Epithelial cell of prostate (primary cell): ENCODE measurements at places on chromosomes 4 and X.

DNA sequence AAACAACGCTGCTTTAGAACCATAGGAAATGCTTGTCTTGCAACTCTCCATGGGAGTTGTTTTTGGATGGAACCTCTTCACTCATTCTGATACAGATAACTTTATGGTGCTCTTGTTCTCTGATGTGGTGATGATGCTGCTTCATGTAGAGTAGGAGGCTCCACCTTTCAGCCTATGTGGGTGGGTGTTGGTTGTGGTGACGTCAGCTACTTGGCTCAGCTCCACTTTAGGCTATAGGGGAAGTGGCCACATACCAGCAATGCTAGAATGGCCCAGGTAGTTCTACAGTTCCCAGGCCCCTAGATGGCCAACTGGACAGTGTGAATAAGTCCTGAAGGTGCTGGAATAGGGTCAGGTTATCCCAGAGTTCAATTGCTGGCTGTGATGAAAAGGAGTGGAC, 192.1 kb downstream of the TBX22 start:
- no peak for DNase-seq

DNA sequence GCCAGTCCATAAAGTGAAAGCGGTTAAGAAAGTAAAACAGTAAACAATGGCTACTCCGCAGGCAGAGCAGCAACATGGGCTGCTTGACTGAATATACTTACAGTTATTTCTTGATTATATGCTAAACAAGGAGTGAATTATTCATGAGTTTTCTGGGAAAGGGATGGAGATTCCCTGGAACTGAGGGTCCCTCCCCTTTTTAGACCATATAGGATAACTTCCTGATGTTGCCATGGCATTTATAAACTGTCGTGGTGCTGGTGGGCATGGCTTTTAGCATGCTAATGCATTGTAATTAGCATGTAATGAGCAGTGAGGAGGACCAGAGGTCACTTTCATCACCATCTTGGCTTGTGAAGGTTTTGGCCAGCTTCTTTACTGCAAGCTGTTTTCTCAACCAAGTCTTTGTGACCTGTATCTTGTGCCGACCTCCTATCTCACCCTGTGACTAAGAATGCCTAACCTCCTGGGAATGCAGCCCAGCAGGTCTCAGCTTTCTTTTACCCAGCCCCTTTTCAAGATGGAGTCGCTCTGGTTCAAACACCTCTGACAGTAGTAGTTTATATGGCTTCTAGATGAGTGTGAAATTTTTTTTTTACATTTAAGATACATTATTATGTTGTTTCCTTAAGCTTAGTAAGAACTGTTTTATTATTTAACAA, 514.8 kb upstream of the TENM3 start:
- no peak for DNase-seq

DNA sequence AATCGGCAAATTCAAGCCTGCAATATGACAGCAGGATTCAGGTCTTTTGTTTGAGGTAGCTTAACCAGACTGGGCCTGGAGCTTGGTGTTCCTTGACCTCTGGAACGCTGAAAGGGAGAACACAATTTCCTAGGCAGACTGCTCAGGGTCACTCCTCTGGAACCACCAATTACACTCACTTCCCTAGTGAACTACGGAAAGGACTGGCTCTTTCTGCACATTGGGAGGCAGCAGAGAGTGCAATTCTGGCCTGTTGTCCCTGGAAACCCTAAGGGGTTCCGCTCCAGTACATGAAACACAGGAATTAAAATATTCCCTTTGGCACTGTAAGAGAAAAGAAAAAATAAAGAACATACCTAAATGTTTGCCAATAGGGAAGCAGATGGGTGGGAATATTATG, 58.6 kb downstream of the GPC3 start:
- DNase-seq, result no peak

- no peak for DNase-seq
Measured at GRCh38 chrX:67610282-67610681, 66.5 kb downstream of the AR start.

GRCh38 chrX:114952696-114953095, 64.7 kb downstream of the IL13RA2 start:
- no peak for DNase-seq

DNA sequence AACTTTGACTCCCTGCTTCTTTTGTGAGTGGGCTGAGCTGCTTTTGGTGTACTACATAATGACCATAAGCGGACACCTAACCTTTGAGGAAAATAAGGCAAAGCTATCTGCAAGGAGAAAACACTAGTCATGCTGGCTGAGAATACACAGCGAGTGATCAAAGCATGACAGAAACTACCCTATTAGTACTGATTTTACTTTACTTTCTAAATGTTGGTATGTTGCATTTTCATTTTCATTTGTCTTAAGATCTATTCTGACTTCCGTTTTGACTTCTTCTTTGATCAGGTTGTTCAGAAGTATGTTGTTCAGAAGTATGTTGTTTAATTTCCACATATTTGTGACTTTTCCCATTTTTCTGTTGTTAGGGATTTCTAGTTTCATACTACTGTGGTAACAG, 361.1 kb downstream of the TRAM1L1 start:
- no peak for DNase-seq

DNA sequence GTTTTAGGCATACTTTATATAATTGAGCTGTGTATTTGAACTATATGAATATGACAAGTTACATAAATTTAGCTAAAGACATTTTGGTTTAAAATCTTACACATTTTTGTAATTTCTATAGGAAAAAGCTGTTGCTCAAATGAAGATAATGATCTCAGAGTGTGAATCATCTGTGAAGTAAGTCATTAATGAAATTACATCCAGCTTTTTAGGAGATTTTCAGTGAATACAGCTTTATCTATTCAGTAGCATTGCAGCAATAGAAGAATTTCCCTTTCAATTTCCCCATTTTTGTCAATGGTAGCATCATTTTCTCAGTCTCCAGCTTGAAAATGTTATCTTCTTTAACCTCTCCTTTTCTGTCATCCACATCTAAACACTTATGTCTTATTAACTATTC, 59.5 kb downstream of the CEP135 start:
- DNase-seq, result no peak

- no peak for DNase-seq
Measured at GRCh38 chr4:31088600-31089230, 368.5 kb downstream of the PCDH7 start.

GRCh38 chr4:188411805-188412204, 272.6 kb downstream of the TRIML1 start:
- DNase-seq, result no peak

DNA sequence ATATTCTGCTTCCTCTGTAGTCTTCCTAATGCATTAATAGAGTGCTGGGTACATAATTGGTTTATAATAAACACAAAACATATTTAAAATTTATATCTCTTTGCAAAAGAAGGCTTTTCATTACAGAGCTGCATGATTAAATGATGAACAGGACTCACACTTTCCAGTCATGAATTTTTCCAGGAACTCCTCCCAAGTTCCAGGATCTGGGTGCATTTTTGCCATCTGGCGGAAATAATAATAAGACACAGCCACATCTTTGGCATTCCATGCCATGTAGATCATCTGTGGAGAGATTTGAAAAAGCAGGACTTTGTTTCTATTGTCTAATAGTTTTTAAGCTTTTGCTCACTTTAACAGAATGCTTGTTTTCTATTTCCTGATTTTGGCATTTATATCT, 40.2 kb upstream of the SULT1B1 start:
- no peak for DNase-seq

GRCh38 chrX:35291013-35291412, 348.4 kb downstream of the FAM47B start:
- DNase-seq, result no peak

DNA sequence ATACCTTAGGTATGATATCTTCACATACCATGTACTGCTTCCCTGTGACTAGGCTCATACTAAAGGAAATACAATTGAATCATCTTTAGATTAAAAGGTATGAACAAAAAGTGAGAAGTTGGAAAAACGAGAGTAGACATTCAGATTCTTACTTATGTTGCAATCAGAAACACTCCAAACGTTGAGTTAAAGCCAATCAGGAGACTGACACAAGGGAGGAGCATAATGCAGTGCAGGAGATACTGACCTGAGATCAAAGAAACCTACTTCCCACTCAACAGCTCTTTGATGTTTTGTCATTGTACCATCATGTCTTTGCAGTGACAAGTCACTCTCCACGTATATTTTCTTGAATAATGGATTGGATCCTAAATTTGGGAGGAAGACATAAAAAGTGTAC, 8.9 kb upstream of the PCDH18 start:
- no peak for DNase-seq

DNA sequence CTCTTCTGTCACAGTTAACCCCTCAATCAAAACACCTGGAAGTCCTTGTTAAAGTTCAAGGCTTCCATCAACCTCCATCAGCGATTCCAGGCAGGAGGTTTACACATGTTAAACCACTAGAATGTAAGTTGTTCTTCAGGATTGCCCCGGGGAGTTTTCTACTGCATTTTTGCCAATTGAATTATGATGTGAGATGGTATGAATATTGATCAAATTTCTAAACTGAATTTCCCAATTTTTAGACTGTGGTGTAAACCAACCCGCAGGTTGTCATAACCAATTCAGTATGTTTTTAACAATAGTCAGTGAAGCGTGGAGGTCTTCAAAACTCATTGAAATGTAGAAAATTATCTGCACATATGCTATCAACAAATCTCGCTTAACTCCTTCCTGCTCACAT, 21.2 kb upstream of the TENM3 start:
- DNase-seq, result no peak

GRCh38 chrX:12999422-12999821, 24.5 kb downstream of the TMSB4X start:
- no peak for DNase-seq

- DNase-seq, result no peak
Measured at GRCh38 chrX:125203365-125203736, 116.3 kb upstream of the TEX13C start.

DNA sequence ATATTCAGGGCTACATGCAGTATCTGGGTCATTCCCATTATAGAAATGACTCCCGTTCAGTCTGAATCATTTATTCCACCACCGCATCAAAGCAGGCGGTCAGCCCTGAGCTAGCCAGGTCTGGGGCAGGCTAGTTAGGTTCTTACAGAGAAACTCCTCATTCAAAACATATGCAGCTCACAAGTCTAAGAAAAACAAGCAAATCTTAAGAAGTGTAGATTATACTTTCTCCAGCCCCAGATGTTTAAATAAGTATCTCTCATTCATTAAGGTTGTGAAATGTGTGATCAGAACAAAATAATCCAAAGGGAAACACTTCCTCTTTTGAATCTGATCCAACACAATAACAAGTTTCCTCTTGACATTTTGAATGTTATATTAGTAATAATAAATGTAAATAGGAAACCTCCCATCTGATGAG, 441.9 kb downstream of the INPP4B start:
- DNase-seq, result no peak

GRCh38 chr4:173642509-173642908, 112.5 kb upstream of the HAND2 start:
- no peak for DNase-seq

GRCh38 chr4:115113506-115114106, at the start of gene NDST4:
NDST4 (minus strand) TSS chr4:115113620; CDS start chr4:115077036, 36,584 bp downstream.
- DNase-seq, result no peak

GRCh38 chr4:67635331-67635730, 65.6 kb downstream of the UBA6 start:
- DNase-seq, result no peak

DNA sequence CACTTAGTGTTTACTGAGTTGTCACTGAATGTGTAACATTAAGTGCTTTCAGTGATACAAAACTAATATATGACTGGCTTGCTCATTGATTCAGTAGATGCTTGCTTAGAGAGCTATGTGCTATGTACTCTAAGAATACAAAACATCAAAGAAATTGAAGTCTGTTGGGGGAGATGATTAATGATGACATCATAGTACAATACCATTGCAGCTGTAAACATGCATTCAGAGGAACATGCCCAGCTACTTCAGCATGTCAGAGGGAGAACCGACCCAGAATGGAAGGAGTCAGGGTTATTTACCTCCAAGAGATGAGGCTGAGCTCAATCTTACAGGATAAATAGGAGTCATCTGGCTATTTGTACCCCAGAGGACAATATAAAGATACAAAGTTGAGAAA, 290.8 kb downstream of the TENM3 start:
- peak; percentile 48 for DNase-seq

DNA sequence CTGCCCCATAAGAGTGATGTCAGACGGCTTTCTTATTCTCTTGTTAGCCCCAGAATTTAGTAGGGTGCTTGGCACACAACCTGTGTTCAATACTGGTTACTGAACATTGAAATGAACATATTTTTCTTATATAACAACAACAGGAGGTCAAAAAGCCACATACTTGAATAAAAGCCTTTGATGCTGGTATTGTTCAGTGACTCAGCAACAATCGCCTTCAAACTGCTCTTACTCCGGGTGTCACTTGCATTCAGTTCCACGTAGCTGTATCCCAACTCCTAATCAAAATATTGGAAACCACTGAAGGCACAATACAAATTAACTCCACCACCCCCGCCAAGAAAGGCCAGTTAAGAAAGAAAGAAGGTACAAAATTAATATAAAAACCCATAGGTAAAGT, 61.5 kb downstream of the RFC1 start:
- DNase-seq, result no peak

DNA sequence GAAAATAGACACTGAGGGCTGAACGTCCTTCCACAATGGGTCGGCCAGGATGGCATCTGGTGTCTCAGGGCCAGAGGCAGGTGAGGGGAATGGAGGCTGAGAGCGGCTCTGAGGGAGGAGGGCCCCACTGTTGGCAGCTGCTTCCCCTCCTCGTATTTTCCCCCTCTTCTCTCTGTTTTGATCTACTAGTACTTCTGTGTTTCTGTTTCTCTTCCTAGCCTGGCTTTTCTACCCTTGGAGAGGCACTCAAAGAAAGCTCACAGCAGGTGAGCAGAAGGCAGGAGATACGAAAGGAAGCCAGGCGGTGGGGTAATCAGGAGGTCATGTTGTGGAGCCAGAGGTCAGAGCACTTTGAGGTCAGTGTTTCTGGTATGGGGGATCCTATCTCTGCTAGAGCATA, 151.8 kb upstream of the GATB start:
- no peak for DNase-seq

DNA sequence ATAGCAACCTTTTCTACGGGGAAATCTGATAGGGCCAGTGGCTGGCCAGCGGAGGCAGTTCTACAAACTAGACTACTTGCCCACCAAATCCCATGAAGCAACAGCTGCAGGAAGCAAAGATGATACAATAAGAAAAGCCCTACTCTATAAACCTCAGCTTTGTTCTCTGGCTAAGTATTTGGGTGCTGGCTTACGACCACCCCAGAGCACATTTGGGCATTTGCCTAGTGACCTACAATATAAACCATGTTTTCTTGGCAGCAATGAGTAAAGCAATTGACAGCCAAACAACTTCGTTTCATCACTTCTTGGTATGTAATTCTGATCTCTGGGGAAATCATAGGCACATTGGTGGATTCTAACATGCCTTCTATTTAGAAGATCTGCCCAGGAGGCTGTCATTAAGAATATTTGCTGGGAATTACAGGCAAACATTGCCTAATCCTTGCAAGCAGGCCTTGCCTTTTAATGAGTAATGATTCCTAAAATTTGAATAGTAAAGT, 7.5 kb upstream of the LHFPL1 start:
- DNase-seq, result no peak

DNA sequence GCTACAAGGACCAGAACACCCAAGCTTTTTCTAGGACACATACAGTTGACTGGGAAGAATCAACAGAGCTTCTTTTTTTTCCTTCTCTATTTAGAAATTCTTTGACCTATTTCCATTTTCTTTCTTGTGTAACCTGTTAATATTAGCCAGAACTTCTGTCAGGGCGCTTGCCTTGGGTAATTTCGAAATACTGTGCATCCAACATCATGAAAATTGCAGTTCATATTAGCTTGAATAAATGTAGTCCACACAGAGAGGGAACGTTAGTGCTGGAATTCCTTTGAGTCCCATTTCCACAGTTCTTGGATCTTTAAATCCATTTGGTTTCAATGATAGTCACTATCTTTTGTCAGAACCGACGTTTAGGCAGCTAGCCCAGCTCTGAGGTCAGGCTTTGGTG, 141.8 kb downstream of the MXRA5 start:
- DNase-seq, result no peak
